ENCODE measurements at places on chromosomes 12 and 14. TPM values are rescaled to one million over a fixed set of nuclear protein-coding genes. Genes with fewer than 3 reads are reported as not detected.

GRCh38 chr14:65110525-65110924 lies 8.2 kb upstream of the MAX start:
- no peaks in the 10 kb centered on the region for H3K27me3 ChIP-seq
- H3K4me3 ChIP-seq, result no peak overlapping the region
- DNase-seq, result no peak
- H3K27ac ChIP-seq, result no peak overlapping the region
- no peaks in the 10 kb centered on the region for H3K4me1 ChIP-seq

- H3K4me1 ChIP-seq, result peaks cover 32% of the 10 kb centered on the region
- no peaks in the 10 kb centered on the region for H3K36me3 ChIP-seq
- H3K27me3 ChIP-seq, result no peaks in the 10 kb centered on the region
- H3K27ac ChIP-seq, result peak overlapping the region; percentile 90
Measured at GRCh38 chr14:105481886-105482457, 4.7 kb upstream of the CRIP1 start.

Gene AKAP6
- 2.8 TPM for total RNA-seq

- no peak overlapping the region for H3K27ac ChIP-seq
- no peaks in the 10 kb centered on the region for H3K27me3 ChIP-seq
- H3K36me3 ChIP-seq, result peaks cover 3% of the 10 kb centered on the region
- no peak for DNase-seq
- H3K4me3 ChIP-seq, result no peak overlapping the region
Measured at GRCh38 chr14:31106768-31107167, 80.6 kb upstream of the STRN3 start.

Gene FITM1
- 0.72 TPM for total RNA-seq

- no peaks in the 10 kb centered on the region for H3K36me3 ChIP-seq
- H3K4me3 ChIP-seq, result no peak overlapping the region
- no peak overlapping the region for H3K27ac ChIP-seq
- H3K27me3 ChIP-seq, result no peaks in the 10 kb centered on the region
- peaks cover 7% of the 10 kb centered on the region for H3K4me1 ChIP-seq
Measured at GRCh38 chr14:61644834-61645233, 50.5 kb upstream of the HIF1A start.

DNA sequence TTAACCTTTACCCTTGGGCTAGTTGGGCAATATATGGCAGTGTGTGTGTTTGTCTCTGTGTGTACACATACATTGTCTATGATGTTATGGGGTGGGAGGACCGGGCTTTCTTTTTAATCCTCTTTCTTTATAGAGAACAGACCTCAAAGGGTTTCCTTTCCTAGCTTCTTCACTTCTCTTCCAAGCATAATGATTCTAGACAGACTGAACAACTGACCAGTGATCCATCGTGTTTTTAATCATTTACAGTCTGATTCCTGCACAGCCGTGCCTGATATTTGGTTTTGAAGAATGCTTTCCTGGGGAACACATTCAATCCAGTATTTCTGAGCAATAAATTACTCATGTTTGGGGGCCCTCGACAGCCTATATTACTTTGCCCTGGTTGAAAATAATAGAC lies 481.1 kb upstream of the DCN start:
- no peak overlapping the region for H3K27ac ChIP-seq
- DNase-seq, result no peak
- no peaks in the 10 kb centered on the region for H3K36me3 ChIP-seq
- no peaks in the 10 kb centered on the region for H3K4me1 ChIP-seq
- no peaks in the 10 kb centered on the region for H3K27me3 ChIP-seq

DNA sequence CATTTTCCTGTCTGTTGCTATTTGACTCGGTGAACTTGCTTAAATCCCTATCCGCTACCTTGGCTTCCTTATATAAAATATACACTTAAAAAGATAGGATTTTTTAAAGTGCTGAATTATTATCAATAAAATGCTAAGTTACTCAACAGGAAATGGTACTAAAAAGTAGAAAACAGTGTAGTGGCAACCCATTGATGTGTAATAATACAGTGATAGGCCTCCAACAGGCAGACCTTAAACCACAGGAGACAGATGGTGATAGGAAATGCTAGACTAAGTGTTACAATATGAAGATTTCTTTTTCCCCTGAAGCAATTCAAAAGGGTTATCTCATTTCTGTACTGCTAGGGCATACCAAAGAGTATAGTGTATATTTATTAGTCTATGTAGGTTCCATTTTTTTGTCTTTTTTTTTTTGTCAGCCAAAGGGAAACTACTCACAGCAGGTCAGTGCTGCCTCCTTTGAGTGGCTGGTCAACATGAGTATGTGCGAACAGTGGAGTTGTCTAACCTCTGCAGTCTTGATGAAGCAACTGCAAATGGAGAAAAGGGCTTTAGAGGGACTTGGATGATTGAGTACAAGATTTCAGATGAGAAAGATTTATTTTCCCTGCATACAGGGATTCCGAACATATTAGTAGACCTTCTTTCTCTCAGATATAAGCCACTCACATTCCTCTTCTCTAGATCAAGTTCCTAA lies 183.8 kb downstream of the ACSS3 start:
- H3K4me3 ChIP-seq, result no peak overlapping the region
- no peaks in the 10 kb centered on the region for H3K36me3 ChIP-seq
- DNase-seq, result no peak
- H3K27me3 ChIP-seq, result no peaks in the 10 kb centered on the region
- no peaks in the 10 kb centered on the region for H3K4me1 ChIP-seq

DNA sequence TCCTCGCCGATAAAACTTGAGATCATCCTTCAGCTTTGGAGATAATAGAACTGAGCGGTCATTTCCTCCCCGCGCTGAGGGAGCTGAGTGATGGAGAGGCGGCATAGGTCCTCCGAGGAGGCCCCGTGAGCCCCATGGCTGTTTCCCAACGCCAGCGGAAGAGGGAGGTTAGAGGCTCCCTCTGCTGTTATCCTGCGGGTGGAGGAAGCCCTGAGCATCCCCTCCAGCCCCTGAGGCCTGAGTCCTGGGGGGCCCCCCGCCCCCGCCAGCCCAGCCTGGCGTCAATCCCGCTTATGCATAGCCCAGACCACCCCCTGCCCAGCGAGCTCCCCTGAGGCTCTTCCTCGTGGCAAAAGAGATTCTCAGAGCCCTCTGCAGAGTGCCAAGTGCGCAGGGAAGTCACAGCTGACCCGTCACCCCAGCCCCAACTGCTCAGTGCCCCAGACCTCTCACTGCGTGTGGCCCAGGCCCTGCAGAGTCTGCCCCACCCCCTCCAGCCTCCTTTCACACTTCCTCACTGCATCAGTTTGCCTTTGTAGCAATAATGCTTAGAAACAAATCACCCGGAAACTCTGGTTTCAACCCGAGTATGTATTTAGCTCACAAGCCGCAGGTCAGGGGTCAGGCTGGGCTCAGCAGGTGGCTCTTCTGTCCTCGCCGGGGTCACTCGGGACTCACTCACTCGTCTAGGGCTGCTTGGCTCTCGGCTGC lies 44.7 kb upstream of the GALNT9 start:
- H3K4me1 ChIP-seq, result no peaks in the 10 kb centered on the region
- peaks cover 90% of the 10 kb centered on the region for H3K27me3 ChIP-seq
- no peak overlapping the region for H3K27ac ChIP-seq

Gene VPS37B
- 51.4 TPM for total RNA-seq

DNA sequence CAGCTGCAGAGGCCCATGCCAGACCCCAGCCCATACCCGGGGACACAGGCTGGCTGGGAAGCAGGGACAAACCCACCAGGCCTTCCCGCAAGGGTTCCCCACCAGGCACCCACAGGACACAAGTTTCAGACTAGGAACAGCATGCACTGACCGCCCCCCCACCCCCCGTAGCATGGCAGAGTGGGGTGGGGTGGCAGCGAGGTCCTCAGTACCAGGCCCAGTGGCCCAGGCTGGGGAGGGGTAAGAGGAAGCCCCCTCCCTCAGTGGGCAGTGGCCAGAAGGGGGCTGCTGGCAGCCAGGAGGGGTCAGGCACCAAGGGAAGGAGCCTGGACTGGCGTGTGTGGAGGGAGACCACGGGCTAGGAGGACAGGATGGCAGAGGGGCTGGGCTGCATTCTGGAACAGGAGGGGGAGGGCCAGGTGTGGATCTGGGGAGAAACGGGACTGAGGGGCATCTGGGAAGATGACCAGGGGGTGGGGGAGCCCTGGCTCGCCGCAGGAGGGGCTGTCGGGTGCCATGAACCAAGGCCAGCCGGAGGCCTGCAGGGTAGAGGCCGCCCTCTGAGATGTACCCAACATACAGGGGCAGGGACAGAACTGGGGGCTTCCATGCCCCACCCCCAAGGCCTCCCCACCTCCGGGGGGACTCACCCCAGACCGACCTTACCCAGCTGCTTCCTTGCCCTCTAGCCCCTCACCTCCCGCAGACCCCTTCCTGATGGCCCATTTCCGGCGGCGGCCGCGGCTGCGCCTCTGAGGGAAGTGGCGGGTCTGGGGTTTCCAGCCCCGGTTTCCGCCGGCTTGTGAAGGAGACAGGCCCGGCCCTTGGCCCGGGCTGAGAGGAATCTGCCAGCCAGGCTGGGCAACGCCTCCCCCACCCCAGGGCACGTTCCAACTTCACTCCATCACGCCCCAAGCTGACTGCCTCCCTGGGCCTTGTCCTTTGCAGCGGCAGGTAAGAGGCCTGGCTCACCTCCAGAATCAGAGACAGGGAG lies 5.6 kb upstream of the JAG2 start:
- H3K36me3 ChIP-seq, result no peaks in the 10 kb centered on the region
- no peak overlapping the region for H3K4me3 ChIP-seq
- DNase-seq, result no peak
- no peaks in the 10 kb centered on the region for H3K27me3 ChIP-seq

Gene RND1
- total RNA-seq, result 4.0 TPM

DNA sequence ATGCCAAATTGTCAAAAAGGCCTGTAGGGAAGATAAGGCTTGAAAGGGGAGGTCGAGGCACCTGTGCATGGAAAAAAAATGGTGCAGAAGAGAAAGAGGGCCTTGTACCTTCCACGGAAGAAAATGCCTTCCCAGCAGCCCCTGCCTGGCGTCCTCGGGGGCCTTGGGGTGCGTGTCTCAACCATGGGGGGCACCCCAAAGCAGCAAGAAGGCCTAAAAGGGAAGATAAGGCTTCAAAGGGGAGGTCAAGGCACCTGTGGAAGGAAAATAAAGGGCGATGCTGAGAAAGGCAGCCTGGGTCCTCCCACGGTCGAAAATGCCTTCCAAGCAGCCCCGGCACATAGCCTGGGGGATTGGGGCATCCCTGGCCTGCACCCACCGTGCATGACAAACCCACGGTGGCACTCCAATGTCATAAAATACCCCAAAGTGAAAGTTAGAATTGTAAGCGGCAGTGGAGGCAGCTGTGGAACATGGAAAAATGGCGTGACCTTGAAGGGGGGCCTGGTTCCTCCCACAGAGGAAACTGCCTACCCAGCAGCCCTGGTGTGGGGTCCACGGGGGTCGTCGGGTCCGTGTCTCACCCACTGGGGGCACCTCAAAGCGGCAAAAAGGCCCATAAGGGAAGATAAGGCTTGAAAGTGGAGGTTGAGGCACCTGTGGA lies 275.0 kb downstream of the ALG10 start:
- no peak for DNase-seq
- H3K4me3 ChIP-seq, result no peak overlapping the region
- H3K36me3 ChIP-seq, result no peaks in the 10 kb centered on the region
- no peaks in the 10 kb centered on the region for H3K4me1 ChIP-seq
- H3K27ac ChIP-seq, result no peak overlapping the region

- H3K4me3 ChIP-seq, result no peak overlapping the region
- no peak overlapping the region for H3K27ac ChIP-seq
- no peaks in the 10 kb centered on the region for H3K4me1 ChIP-seq
- no peak for DNase-seq
Measured at GRCh38 chr12:16370096-16370495, 22.7 kb downstream of the MGST1 start.

DNA sequence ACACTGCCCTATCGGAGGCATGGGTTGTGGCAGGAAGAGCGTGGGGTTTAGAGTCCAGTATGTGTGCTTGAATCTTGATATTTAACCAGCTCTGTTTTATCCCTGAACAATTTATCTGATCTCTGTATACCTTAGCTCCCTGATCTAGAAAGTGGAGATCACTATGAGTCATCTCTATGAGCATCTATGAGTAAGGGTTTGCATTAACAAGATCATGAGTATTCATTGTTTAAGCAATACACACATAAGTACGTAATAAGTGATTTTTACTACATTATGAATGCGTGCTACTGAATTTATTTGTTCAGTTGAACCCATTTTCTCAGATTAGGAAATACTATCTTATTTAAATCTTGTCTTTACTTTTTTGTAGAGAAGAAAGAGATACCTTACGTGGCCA lies 49.4 kb downstream of the GPATCH2L start:
- no peak for DNase-seq
- no peaks in the 10 kb centered on the region for H3K27me3 ChIP-seq
- peaks cover 36% of the 10 kb centered on the region for H3K36me3 ChIP-seq

GRCh38 chr12:18151036-18151435 lies 61.0 kb upstream of the RERGL start:
- H3K27ac ChIP-seq, result no peak overlapping the region
- no peaks in the 10 kb centered on the region for H3K36me3 ChIP-seq
- H3K4me3 ChIP-seq, result no peak overlapping the region
- H3K27me3 ChIP-seq, result no peaks in the 10 kb centered on the region
- no peak for DNase-seq
- H3K4me1 ChIP-seq, result no peaks in the 10 kb centered on the region

Gene EML5
- total RNA-seq, result 0.43 TPM

DNA sequence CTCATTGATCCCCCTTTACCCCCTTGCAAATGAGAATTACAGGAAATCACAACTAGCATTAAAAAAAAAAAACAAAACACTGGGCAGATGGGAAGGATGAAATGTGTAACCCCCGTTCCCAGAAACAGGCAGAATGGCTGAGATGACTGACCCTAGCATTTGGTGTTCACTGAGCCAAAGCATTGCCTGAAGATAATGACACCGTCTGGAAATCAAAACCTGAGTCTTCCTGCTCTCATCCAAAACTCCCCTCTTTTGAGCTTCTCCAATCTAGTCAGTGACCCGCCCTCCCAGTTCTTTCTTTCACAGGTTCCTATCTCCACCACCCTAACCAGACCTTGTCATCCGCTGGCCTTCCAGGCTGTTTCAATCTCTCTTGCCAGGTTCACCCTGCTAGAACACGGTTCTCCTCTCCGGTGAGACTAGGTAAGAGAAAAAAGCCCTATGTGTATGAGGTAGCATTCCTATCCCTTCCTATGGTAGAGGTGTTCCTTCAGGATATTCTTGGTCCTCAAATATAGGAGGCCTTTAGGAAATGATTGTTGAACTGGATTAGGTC lies 21.3 kb downstream of the SUSD6 start:
- no peak for DNase-seq
- no peaks in the 10 kb centered on the region for H3K27me3 ChIP-seq
- no peak overlapping the region for H3K4me3 ChIP-seq
- peaks cover 32% of the 10 kb centered on the region for H3K4me1 ChIP-seq

- no peak overlapping the region for H3K27ac ChIP-seq
- no peak overlapping the region for H3K4me3 ChIP-seq
- H3K4me1 ChIP-seq, result no peaks in the 10 kb centered on the region
Measured at GRCh38 chr12:24928131-24928530, 20.8 kb downstream of the BCAT1 start.
